ENCODE measurements at places on chromosomes 12 and 14. TPM values are rescaled to one million over a fixed set of nuclear protein-coding genes. Genes with fewer than 3 reads are reported as not detected.

NRDE2 gene
- total RNA-seq = 25.4 TPM

CALM1 gene
- 682 TPM for total RNA-seq

KRT79 gene
- total RNA-seq = not detected

KIF26A gene
- 0.17 TPM for total RNA-seq

PMCH gene
- not detected for total RNA-seq

ASB2 gene
- total RNA-seq = 21.3 TPM

PLBD2 gene
- total RNA-seq = 12.8 TPM

PLCZ1 gene
- not detected for total RNA-seq

COL2A1 gene
- not detected for total RNA-seq

GRCh38 chr14:81559385-81559784, 25.7 kb upstream of the SEL1L start:
- no peak for DNase-seq

DNA sequence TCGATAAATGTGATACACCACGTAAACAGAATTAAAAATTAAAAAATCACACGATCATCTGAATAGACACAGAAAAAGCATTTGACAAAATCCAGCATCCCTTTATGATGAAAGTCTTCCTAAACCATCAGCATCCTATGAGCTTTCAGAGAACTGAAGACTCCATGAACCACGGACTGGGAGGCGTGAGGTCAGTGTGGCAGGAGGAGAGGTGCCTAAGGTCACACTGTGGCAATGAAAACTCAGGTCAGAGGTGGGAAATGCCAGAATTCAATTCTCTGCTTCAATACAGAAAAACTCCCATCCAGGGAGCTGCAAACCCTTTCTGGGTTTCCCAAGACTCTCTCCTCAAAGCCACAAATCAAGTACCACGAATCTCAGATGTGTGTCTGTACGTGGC, 51.6 kb downstream of the KDM2B start:
- DNase-seq = no peak

DNA sequence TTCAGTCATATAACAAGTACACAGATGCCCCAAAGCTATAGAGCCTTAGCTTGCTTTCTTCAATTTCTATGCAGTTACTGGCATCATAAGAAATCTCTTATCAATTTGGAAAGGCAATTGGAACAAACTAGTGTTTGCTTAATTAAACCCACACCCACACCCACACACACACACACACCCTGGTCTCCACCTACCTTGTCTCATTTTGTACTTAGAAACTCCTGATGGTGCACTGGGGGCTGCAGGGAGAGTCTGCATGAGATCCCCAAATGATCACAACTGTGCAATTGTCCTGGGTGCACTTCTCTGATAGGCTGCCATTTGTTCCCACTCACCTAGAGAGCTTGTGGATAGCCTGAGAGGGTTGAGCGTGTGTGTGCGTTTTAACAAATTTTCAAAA, 40.5 kb upstream of the PTCSC3 start:
- DNase-seq = no peak

- DNase-seq = no peak
Observed at GRCh38 chr14:36402867-36403266, 82.4 kb upstream of the MBIP start.

DNA sequence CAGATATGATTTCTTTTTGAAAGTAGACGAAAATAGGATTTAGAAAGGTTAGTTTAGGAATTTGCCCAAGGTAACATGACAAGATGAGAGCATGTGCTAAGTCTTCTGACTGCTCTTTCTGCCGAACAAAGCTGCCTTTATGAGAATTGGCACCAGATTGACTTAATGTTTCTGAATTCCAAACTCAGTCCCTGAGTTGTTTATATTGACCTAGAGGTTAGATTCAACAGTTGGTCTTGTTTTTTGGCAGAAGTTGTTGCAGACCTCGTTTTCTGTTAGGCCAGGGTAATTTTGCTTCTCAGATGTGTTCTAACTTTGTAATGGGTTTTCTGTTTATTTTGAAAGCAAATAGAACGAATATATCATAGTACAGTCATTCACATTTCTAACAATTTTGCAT, 61.5 kb upstream of the LRTM2 start:
- DNase-seq = no peak

- no peak for DNase-seq
Observed at GRCh38 chr14:65213316-65213715, 111.0 kb upstream of the MAX start.

DNA sequence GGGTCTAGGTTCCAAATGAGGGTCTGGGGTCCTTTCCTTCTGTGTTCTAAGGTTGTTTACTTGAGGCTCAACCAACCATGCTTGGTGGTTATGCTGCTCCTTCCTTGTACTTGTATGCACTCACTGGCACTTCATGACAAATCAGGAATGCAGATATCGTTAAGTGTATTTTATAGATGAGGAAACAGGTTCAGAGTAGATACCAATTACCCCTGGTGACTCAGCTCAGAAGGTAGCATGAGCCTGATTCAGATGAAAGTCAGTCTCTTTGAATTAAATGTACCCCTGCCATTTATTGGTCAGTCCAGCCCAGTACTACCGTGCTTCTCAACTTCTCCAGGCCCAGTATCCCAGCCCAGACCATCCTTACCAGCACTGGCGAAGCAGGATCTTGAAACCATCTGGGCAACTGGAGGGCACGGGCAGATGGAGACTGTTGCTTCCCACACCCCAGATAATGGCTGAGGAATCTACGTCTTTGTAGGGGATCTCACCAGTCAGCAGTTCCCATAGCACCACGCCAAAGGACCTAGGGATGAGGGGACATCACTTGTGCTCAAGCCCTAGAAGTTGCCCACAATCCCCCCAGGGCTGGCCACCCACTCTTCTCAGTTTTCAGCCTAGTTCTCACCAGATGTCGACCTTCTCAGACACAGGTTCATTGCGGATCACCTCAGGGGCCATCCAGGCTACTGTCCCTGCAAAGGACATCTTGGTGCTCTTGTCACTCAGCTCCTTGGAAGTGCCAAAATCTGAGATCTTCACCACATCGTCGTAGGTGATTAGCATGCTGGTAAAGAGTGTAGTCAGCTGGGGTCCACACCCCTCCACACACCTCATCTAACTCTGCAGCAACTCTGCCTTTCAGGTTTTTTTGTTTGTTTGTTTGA, 14.3 kb downstream of the MAP3K12 start:
- DNase-seq = no peak

GRCh38 chr14:99012703-99013102, 259.3 kb downstream of the BCL11B start:
- DNase-seq = no peak

DNA sequence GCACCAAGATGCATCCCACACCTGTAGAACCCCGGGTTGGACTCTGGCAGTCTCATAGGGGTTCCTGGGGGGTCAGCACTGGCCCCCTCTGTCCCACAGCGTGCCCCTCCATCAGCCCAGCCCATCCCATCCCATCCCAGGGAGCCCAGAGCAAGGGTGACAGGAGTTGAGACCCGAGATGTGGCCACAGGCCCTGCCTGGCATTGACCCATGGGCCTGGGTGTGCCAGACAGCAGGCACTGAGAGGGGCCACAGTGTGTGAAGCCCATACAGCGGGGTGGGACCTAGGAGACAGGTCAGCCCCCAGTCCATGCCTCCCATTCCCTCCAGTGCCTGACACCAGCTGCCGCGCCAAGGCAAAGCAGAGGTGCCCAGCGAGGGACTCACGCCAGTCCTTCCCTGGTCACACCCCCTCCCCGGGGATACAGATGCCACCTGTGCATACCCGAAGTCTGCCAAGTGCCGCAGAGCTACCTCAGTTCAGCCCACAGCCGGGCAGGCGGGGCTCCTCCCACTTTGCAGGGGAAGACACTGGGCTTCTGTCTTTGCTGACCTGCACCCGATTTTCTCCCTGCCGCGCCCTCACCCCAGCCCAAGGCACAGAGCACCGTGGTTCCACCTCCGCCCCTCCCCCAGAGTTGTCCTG, 50.4 kb downstream of the CYP46A1 start:
- peak; percentile 21 for DNase-seq

DNA sequence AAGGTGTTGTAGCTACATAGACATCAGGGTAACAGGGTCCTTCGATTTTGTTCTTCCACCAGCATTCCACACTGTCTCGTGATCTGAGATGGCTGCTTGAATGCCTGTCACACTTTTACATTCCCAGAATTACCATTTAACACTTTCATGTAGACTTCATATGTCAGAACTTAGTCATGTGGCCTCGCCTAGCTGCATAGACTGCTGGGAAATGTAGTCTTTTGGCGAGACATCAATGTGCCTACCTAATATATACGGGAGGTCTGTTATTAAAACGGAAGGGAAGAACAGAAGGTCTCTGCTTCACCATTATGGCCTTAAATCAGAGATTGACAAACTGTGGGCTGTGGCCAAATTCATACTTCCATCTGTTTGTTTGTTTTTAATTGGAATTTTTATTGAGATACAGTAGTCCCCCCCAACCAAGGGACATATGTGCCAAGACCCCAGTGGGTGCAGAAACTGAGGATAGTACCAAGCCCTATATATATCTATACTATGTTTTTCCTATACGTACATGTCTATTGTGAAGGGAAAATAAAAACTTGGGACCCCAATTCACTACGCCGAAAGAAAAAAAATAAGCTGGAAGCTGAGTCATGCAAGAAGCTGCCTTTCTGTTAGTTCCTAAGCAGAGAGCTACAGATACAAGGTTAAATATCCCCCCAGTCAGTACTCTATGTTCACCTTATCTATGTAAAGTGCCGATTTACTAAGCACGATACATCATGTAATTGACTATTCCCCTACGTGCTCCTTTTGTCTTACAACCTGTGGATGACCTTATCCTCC, 11.3 kb upstream of the HRK start:
- DNase-seq = no peak

DNA sequence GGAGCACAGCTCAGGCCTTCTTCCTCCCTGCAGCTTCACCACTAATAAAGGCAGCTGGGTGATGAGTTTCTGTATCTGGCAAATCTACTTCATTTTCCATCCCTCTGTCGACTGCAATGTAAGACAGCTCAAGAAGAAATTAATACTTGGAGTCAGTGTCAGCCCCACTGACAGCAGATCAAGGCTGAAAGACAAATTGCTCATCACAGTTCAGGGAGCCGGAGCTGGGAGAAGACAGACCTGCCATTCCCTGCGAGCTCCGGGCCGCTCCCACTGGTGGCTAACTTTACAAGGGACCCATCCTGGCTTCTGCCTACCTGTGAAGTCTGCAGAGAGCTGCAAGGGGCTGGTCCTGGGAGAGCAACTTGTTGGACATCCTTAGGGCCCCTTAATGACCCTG, 49.8 kb downstream of the CCDC60 start:
- DNase-seq = no peak

GRCh38 chr12:6961278-6961694, 9.2 kb downstream of the PHB2 start:
- peak; percentile 72 for DNase-seq

DNA sequence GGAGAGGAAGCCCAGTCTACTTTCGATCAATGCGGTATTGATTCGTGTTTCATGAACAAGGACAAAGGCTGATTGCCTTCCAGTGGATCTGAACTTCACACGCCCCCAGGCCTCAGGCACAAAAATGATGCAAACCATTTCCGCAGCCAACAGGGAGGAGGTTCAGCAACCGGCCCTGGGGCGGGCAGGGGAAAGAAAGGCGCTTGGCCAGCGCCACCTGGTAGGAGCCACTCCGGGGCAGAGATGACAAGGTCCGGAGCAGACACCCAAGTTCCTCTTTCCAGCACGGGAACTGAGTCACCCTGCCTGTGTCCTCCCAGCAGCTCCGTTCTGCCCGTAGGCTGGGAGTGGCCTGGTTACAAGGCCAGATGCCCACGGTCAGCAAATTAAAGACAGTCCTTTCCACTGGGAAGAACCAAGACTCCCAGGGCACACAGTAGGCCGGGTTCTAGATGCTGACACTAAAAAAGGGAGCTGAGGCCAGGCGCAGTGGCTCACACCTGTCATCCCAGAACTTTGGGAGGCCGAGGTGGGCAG, 136.3 kb downstream of the SCARB1 start:
- no peak for DNase-seq

- no peak for DNase-seq
Observed at GRCh38 chr12:55908726-55909512, 18.8 kb downstream of the PYM1 start.

- DNase-seq = no peak
Observed at GRCh38 chr12:102043928-102044327, 17.9 kb downstream of the WASHC3 start.

DNA sequence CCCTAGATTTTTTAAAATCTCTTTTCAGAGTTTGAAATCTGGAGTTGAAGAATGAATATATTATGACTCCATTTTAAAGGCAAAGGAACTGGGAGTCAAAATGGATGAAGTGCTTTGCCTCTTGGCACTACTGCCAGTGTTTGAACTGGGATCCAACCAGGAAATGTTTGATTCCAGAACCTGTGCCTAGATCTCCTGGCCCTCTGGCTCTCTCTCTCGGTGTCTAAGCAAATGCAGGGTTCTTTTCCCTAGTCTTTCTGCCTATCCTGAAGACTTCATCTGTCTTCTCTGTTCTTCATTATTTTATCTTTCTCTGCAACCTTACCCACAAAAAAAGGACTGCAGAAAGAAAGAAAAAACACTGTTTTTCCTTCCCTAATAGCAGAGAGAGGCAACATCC, 17.0 kb downstream of the BTG1 start:
- no peak for DNase-seq

DNA sequence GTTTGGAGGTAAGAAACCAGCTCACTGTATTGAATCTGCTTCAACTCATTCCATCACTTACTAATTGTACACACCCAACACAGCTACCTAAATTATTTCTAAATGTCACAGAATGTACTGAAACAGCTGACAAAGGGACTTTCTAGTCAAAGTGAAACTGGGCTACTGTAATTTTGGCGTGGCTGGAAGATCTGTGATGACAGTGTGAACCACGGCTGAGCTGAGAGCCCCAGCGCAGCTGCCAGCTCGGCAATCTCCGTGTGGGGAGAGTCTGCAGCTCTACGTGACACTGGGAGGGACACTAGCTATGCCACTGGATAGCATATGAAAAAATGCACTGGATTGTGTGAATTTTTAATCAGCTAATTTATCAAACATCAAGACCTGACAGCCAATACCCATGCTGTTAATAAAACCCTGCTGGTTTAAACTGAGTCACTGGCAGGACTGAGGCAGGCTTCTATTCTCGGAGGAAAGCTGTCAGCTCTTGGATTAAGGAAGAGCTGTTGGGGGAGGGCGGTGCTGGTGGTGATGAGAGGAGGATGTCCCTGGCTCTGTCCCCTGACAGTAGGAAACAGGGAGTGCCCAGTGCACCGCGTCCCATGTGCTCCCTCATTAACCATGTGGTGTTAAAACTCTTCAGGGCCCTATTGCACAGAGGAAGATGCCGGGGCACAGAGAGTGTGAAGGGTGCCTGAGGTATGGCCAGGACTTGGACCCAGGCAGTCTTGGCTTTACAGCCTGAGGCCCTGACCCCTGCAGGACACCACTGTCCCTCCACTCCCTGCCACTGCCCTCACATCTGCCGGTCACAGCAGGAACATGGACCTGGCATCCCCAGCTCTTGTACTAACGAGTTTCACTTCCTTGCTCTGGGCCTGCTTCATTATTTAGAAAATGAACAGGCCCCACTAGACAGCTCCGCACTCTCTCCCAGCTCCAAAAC, 13.3 kb downstream of the SLC15A4 start:
- no peak for DNase-seq

DNA sequence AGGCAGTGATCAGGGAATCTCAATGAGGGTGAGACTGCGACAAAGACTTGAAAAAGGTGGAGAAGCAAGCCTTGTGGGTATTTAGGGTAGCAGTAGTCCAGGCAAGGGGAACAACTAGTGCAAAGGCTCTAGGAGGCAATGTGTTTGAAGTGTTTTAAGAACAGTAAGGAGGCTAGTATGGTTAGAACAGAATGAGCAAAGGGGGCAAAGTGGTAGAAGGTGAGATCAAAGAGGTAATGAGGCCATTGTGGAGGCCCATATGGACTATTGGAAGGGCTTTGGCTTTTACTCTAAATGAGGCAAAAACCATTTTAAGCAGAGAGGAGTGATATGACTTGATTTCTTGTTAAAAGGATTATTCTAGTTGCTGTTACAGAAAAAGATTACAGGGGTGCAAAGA, 16.8 kb downstream of the HIF1A start:
- DNase-seq = no peak

Measured in activated naive CD8-positive, alpha-beta T cell treated with anti-CD3 and anti-CD28 coated beads, Interleukin-2, amount 10 ng/mL, durations not matched to agents 7 days and 5 days (primary cell).